Anterior cingulate cortex (tissue), 58 donors: ENCODE measurements at places on chromosomes 16 and 17.

GRCh38 chr17:47221154-47221553, 12.0 kb downstream of the MYL4 start:
- no peak for DNase-seq

GRCh38 chr17:37740915-37741314, 3.9 kb downstream of the HNF1B start:
- DNase-seq = no peak

GRCh38 chr17:77444984-77445759, 304.4 kb downstream of the SEC14L1 start:
- DNase-seq = no peak

- DNase-seq = no peak
Observed at GRCh38 chr17:8074554-8074953, 13.0 kb downstream of the ALOX12B start.

DNA sequence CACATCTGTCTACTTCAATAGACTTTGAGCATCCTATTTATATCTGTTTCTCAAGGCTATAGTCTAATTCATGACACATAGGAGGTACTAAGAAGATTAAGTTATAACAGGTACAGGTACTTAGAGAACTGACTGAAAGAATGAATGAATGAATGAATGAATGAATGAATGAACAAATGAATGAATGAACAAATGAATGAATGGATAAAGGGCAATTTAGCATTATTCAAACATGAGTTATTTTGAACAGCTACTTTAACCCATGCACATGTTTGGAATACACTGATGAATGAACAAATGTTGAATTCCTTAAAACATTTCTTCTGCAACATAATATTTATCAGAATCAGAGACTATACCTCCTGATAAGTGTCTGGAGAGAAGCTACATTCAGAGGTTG, 1165.6 kb upstream of the CDH8 start:
- DNase-seq = no peak

- DNase-seq = no peak
Observed at GRCh38 chr17:34669511-34669910, 90.1 kb downstream of the TMEM132E start.

- no peak for DNase-seq
Observed at GRCh38 chr16:2420035-2420434, 9.2 kb upstream of the CCNF start.

DNA sequence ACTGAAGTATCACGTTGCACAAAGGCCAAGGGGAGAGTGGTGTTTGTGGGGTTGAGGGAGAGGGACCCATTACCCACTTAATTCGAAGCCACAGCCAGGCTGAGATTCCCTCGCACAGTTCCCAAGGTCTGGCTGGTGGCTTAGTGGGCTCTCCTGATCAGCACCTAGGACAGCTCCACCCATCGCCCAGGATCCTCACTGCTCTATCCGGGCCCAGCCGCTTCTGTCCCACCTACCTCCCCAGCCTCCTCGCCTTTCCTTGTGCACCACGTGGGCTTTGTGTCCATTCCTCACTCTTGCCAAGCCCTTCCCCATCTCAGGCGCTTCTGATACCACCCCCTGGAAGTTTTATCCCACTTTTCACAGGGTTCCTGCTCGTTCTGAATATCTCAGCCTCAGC, 163.5 kb downstream of the CCT6B start:
- DNase-seq = no peak

DNA sequence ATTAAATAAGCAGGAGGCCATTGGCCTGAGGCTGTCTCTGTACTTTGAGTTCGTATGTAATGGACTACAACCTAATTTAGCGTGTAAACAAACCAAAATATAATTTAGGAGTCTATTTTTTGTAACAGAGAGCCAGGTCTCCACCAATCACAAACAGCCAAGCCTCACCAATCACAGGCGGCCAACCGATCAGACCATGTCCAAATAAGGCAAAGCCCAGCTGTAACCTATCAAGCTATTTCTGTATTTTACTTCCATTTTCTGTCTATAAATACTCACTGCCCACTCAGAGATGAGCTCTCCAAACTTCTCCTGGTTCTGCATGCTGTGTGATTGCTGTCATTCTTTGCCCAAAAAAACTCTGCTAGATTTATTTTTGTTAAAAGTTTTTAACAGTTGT, 322.7 kb downstream of the NPIPA8 start:
- no peak for DNase-seq

GRCh38 chr17:80861418-80861815, 130.2 kb upstream of the CHMP6 start:
- no peak for DNase-seq
